ENCODE measurements at places on chromosomes 5 and 9.

DNA sequence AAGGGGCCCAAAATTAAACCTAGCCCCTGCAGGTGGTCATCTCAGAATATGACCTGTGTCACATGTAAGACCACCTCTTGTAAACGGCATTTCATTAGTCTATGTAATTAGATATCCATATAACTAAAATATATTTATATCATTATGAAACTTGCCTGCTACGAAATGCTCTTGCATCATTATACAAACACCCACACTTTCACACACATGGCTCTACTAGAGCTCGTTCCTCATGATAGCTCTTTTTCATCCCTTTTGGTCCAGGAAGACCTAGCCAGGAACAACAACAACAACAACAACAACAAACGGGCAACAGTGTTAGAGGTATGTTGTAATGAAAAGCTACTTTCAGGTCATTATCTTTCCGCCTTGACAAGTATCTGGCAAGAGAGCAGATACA lies 58.6 kb downstream of the LHFPL2 start:
- no peak for DNase-seq

- DNase-seq = no peak
Observed at GRCh38 chr5:59420596-59420995, 472.9 kb downstream of the PDE4D start.

GRCh38 chr5:141260458-141261237 lies 15.5 kb downstream of the PCDHB15 start:
- DNase-seq = no peak

- no peak for DNase-seq
Observed at GRCh38 chr5:104186100-104186499, 623.5 kb upstream of the NUDT12 start.

GRCh38 chr5:157063776-157064430 lies 5.0 kb upstream of the HAVCR1 start:
- no peak for DNase-seq

GRCh38 chr9:107862323-107862722 lies 372.8 kb upstream of the KLF4 start:
- no peak for DNase-seq

DNA sequence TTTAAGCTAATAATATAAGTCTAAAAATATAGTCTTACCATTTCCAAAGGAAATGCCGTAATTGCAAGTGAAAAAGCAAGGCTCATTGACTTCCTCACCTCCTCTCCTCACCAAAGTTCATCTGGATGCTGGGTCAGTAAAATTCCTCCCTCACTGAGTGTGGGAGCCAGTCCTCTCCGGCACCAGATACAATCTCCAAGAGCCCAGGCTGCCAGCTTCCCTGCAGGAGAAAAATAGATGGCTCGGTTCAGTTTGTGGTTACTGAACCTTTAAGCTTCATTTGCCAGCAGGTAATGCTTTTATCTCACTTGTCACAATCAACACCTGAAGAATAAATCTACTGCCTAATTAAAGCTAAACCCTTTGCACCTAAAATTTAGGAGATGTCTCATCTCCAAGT lies 115.3 kb upstream of the VLDLR start:
- no peak for DNase-seq

- no peak for DNase-seq
Observed at GRCh38 chr9:22373636-22374035, 73.0 kb upstream of the DMRTA1 start.

DNA sequence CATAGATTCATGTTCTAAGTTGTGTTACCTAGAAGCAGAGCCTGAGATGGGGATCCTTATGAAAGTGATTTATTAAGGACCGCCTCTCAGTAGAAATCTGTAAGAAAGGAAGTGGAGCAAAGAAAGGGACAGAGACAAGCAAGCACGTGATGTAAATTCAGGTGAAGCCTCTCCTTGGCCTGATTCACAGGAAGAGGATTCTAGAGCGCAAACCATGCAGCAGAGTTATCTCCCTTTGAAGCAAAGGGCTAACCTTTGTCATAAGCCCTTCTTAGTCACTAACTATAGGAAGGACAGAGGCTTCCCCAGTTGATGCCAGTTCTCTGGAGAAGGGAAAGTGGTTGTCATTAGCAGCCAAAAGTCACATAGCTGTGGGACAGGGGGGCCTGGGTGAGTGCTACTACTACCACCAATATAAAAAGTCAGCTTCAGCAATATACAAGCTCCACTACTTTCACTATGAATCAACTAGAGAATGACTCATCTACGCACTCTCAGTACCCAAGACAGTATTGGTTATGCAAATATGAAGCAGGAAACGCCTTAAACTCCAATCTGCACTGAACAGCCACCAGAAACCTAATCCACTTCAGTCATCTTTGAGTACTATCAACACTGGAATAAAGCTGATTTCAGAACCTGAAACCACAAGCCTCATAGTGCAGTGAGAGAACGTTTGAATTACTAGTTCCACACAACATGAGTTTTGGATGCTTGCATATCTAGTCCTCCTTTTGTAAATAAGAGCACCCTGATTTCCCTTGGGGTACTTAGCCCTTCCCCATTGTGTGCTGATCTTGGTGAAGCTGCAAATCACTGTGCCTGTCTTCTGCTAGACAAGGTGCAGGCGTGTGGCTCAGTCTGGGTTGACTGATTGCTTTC lies 162.7 kb downstream of the ZNF608 start:
- no peak for DNase-seq

All from HEK293T (cell line).